ENCODE measurements at places on chromosomes 6 and 20. TPM values are rescaled to one million over a fixed set of nuclear protein-coding genes. Genes with fewer than 3 reads are reported as not detected.

Gene ANGPT4
- total RNA-seq: not detected

Gene SOX4
- total RNA-seq: 90.2 TPM

Gene ISM1
- total RNA-seq: 0.27 TPM

Gene CARMIL1
- 8.6 TPM for total RNA-seq

Gene SMLR1
- not detected for total RNA-seq

Gene UBE3D
- total RNA-seq: 4.3 TPM

Gene RBPJL
- total RNA-seq: not detected

Gene CBFA2T2
- total RNA-seq: 15.1 TPM

Gene EYA4
- under 0.01 TPM for total RNA-seq

Gene OVOL2
- not detected for total RNA-seq

Gene HLA-DQB1
- total RNA-seq: 2.7 TPM

Gene SLC35D3
- total RNA-seq: under 0.01 TPM

Gene SLC17A5
- total RNA-seq: 8.9 TPM

DNA sequence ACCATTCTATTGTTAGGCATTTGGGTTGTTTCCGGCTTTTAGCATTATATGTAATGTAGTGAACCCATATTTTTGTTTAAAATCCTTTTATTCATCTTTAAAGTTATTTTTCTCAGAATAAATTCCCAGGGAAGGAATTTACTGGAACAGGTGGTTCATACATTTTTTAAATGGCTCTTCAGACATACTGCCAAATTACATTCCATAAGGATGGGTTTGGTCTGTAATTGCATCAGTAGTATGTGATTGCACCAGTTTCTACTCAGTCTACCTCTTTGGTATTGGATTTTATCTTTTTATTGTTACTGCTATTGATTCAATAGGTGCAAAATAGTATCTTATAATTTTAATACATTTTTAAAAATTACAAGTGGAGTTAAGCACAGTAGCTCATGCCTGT is 27.2 kb downstream of the BRPF3 start:
- DNase-seq: no peak

GRCh38 chr6:88166493-88167351 is 575 bp upstream of the CNR1 start:
- no peak for DNase-seq

DNA sequence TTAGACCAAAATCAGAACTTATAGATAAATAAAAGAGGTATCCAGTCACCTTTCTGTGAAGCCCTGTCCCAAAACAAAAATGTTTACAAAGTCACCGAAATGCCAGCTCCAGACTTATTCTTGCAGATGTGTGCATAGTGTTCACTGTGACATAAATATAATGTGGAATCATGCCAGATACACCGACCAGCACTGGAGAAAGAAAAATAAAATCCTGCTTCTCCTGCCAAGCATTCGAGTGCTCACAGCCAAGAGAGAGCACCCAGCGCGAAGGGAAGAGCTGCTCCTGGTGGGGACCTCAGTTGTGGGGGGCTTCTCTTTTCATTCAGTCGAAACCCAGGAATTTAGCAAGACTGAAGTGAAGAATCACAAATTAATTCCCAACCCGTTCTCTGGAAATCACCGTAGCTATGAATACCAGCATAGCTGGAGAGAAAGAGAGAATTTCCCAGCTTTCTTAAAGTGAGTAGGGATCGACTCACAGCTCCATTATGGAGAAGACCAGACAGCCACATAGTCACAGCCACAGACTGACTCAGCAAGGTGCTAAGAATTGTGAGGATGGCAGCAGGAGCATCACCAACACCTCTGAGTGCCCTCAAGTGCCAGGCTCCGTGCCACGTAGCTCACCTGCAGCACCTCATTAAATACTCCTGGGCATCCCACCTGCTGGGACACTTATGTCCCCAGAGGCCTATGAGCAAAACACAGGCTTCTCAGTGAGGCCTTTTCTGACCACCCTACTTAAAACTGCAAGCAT is 33.2 kb downstream of the BFSP1 start:
- DNase-seq: no peak

- no peak for DNase-seq
Observed at GRCh38 chr6:75813476-75814250, 64.6 kb downstream of the MYO6 start.

GRCh38 chr6:12030993-12031550 is 19.0 kb downstream of the HIVEP1 start:
- no peak for DNase-seq

GRCh38 chr20:44747166-44748004 is 1.7 kb downstream of the KCNK15 start:
- DNase-seq: peak; percentile 78

DNA sequence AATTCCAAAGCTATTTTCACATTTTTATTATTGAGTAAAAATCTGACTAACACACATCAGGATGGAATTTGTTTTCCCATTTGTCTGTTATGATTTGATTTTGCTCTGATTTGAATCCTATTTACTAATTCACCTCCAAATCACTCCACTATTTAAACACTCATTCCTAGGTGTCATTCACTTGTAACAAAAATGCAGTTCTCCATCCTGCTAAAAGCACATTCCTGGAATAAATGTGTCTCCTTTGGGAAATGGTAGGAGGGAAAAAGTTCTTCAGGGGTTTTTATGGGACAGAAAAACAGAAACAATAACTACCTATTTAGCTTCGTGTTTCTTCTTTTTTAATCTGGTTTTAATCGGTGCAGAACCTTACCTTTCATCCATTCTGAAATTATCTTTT is 494.1 kb upstream of the CITED2 start:
- DNase-seq: no peak

DNA sequence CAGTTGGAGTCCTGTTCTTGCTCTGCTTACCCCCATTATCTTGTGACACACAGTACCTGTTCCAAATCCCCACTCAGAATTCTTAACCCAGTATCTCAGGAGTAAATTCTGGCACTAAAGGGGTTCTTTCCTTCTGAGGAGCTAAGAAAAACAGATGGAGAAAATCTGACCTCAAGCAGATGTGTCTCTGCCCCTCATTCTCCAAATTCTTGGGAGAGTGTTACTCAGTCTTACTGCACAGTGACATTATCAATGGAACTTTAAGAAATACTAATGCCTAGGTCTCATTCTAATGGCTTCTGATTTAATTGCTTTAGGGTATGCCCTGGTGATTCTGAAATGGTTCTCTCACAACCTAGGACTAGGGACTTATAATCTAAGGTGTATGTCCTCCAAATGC is 40.6 kb upstream of the PTPRK start:
- no peak for DNase-seq

GRCh38 chr20:51275826-51276225 is 252.9 kb upstream of the KCNG1 start:
- peak; percentile 4 for DNase-seq

GRCh38 chr6:164916087-164916486 is 393.3 kb downstream of the C6orf118 start:
- DNase-seq: no peak

DNA sequence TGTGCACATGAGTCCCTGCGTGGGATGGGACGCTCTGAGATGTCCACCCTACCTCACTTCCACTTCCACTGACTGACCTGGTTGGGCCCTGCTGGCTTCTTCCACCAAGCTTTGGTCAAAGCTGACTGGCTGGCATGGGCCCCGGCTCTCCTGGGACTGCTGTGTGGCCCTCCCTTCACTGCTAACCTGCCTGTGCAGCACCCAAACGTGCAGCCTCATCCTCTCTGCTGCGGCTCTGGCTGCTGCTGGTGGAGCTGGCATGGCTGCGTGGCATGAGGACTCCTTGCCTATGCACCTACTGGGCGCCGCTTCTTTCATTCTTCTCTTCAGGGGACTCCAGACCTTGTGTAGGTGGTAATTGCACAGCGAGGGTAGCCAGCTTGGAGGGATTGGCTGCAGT is 18.7 kb upstream of the IP6K3 start:
- no peak for DNase-seq

GRCh38 chr6:122406187-122406586 is 6.7 kb downstream of the HSF2 start:
- no peak for DNase-seq

GRCh38 chr6:51477711-51478311 is 609.6 kb downstream of the PKHD1 start:
- no peak for DNase-seq

DNA sequence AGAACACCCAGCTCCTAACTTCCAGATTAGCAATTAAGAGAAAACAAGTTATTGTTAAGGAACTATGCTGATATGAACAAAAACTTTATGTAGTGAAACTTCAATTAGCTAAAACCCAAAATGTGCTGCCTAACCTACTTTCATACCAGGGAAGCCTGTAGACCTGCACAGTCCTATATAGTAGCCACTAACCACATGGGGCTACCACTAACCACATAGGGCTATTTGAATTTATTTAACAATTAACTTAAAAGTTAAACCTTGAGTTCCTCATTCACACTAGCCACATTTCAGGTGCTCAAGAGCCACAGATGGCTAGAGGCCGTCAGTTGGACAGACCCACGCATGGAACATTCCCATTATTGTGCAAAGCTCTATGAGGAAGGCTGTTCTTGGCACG is 72.4 kb upstream of the LAMP5 start:
- DNase-seq: no peak

DNA sequence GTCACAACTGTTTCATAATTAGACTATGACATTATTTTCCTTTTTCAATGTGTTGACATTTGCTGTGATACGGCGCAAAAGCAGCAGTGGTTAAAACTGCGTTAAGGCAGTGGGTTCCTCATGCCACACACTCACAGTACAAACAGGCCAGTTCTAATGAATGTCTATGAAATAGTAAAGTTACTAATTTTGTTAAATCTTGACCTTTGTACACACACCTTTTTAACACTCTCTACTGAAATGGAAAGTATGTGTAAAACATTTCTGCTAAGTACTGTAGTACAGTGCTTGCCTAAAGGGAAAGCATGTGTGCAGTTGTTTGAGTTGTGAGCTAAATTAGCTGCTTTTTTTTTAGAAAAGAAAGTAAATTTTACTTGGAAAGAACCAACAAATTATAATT is 60.3 kb downstream of the CDS2 start:
- DNase-seq: no peak

GRCh38 chr6:140011537-140011936 is 637.1 kb upstream of the CITED2 start:
- no peak for DNase-seq

GRCh38 chr20:61757-62156 is 25.7 kb upstream of the DEFB125 start:
- no peak for DNase-seq

- DNase-seq: no peak
Observed at GRCh38 chr6:35419417-35419816, 32.7 kb upstream of the FANCE start.

DNA sequence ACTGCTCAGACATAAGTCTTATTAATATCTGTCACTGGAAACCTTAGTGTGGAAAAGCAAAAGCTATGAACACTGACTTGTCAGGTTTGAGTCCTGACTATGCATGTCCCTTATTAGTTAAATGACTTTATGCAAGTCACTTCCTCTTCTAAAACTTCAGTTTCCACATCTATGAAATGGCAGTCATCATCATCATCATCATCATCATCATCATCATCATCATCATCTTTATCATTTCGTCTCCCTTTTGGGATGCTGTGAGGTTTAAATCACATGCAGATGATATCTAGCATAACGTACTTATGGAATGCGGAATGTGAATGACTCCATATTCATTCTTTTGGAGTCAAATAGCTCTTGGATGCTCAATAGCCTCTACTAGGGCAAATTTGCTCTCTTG is 24.5 kb downstream of the HDGFL1 start:
- no peak for DNase-seq

All from hematopoietic multipotent progenitor cell (in vitro differentiated cells).